Stimulated activated CD8-positive, alpha-beta memory T cell treated with anti-CD3 and anti-CD28 coated beads, Interleukin-2, amount 100 ng/mL, for 1 hour (primary cell): ENCODE measurements at places on chromosomes 5 and 9.

GRCh38 chr9:135804581-135805421, 102.5 kb downstream of the CAMSAP1 start:
- no peak for DNase-seq

- no peak for DNase-seq
Measured at GRCh38 chr5:178839319-178839704, 20.4 kb upstream of the ZNF354B start.

GRCh38 chr5:109987355-109987754, 297.6 kb downstream of the MAN2A1 start:
- DNase-seq = no peak

DNA sequence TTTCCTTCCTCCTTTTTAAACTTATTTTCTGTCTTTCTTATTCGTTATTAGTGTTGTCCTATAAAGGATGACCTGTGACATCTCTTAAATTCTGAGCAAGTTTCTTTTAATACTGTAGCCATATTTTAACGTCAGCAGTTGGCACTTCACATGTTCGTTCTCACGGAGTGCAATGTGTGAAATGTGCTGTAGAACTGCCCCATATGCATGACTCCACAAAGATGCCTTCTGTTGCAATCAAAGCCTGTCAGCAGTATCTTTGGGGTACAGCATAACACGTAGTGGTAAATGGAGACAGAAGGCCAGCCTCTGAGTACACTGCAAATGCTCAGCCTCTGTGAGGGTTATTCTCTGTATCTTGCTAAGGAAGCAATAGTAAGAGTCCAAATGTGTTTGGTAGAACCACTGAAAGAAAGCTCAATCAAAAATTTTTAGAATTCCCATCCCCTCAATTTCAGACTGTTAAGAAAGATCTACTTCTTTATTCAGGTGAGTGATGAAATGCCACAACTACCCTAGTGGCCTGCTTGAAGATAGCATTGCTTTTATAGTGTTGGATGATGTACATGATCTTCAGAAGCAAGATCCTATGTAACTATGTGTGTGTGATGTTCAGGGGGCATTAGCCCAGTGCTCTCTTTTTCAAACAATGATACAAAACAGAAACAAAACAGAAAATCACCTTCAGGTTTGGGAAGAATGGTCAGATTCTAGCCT, 277.7 kb downstream of the TMEM167A start:
- no peak for DNase-seq

GRCh38 chr5:68644971-68645370, 429.4 kb downstream of the PIK3R1 start:
- no peak for DNase-seq

DNA sequence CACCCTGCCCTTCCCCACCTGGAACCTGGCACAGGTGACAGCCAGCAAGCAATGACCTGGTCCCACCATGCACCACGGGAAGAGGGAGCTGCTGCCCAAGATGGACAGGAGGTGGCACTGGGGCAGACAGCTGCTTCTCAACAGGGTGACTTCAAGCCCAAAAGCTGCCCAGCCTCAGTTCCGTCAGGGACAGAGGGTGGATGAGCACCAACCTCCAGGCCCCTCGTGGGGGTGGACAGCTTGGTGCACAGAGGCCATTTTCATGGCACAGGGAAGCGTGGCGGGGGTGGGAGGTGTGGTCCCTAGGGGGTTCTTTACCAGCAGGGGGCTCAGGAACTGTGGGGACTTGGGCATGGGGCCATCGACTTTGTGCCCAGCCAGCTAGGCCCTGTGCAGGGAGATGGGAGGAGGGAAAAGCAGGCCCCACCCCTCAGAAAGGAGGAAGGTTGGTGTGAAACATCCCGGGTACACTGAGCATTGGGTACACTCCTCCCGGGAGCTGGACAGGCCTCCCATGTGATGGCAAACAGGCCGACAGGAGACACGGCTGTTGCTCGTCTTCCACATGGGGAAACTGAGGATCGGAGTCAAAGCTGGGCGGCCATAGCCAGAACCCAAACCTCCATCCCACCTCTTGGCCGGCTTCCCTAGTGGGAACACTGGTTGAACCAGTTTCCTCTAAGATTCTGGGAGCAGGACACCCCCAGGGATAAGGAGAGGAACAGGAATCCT, 1.9 kb downstream of the CEL start:
- DNase-seq = no peak

DNA sequence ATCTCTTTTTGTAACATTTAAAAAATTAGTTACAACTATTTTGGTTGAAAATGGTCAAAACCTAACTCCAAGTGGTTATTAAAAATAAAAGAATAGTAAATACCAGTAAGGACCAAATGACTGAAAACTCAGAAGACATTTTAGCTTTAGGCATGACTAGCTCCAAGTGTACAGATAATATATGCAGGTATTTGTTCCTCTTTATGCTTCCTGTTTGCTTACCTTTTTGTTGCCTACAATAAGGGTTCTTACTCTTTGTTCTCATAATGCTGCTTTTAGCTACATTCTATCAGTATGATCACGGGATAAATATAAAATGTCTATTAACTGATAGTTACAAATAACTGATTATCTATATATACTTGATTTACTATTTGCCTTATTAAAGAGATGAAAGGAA, 259.6 kb downstream of the CDH12 start:
- DNase-seq = no peak

DNA sequence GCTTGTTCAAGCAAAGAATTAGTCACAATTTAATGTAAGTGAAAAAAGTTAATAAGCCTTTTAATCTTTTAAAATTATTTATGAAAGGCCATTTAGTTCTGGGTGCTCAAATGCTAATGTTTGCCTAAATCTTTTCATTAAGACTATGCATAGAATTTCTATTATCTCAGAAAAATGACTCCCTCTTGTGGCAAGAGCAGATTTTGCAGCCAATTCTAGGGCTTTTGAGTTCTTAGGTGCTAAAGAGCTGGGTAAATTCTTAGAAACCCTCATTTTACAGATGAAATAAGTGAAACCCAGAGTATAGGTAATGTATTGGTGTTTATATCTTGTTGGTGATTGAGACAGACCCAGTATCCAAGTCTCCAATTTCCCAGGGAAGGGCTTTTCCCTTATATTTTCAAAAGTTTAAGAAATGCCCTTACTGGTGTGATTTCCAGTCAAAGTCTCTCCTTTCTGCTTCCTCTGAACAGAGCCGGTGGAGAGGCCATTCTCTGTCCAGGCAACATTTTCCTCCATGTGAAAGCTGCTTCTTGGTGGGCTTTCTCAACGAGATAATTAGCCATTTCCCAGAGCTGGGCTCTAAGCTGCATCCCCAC, 24.1 kb upstream of the PCSK5 start:
- DNase-seq = no peak

GRCh38 chr9:90128587-90129190, 513.9 kb downstream of the DIRAS2 start:
- DNase-seq = no peak

GRCh38 chr5:18772475-18772874, 1138.2 kb downstream of the TAF11L14 start:
- no peak for DNase-seq

DNA sequence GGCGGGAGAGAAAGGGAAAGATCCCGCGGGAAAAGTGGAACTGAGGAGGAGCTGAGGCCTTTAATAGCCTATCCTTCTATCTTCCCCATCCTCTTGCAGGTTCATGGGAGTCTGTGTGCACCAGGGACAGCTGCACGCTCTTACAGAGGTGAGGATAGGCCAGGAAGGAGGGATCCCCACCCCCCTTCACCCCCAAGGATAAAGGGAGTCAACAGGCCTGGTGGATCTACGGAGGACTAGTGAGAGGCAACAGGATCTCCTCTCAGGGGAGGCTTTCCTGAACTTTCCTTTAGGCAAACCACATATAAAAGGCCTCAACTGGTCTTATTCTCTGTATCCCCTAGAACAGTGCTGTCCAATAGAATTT, 1.1 kb downstream of the TESK1 start:
- no peak for DNase-seq

DNA sequence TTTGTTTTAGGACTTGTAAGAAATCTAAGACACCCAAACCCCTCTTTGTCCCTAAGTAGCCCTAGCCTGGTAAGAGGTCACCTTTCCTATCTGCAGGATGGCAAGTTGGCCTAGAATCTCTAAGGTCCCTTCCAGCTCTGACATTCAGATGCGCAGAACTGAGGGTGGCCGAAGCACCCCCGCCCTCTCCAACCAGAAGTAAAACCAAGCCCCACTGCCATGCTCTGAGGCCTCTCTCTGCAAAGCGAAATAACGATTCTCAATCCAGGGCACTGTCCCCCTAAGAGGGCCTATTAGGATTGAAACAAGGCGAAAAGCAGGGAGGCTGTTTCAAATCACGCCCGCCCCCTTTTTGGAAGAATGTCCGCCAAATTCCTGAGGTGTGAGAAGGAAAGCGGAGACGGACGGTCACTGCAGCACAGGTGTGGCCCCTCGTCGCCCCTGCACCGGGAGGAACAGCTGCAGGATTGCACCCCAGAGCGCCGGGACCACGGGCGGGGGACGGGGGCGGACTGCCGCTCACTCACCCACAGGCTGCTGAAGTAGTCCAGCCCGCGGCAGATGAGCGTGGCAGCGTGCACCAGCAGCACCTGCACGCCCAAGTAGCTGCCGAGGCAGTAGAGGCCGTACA, 824 bp downstream of the TMEM245 start:
- DNase-seq = no peak

DNA sequence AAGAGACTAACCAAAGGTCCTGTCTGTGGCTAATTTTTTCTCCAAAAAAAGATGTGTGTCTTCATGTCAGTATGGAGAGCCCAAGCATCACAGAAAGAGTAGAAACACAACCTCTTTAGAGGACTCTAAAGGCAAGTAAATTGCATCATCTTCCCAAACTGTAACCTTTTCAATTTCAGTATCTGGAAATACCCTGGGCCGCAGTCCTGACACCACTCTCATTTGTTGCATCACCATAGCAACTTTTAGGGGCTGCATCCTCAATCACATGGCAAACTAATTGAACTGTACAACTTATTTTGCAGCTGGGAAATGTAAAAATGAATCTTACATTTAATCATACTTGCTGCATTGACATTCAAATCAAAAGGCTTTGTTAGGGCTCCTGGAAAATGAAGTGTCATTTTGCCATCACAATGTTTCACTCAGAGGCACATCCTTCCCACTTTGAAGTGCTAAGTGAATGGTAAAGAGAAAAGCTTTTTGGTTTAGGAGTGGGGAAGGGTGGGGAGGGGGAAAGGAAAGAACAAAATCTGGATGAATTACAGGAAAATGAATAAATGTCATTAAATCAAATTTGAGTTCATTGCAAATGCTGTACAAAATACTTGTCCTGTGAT, 60.6 kb upstream of the GRIA1 start:
- DNase-seq = no peak

DNA sequence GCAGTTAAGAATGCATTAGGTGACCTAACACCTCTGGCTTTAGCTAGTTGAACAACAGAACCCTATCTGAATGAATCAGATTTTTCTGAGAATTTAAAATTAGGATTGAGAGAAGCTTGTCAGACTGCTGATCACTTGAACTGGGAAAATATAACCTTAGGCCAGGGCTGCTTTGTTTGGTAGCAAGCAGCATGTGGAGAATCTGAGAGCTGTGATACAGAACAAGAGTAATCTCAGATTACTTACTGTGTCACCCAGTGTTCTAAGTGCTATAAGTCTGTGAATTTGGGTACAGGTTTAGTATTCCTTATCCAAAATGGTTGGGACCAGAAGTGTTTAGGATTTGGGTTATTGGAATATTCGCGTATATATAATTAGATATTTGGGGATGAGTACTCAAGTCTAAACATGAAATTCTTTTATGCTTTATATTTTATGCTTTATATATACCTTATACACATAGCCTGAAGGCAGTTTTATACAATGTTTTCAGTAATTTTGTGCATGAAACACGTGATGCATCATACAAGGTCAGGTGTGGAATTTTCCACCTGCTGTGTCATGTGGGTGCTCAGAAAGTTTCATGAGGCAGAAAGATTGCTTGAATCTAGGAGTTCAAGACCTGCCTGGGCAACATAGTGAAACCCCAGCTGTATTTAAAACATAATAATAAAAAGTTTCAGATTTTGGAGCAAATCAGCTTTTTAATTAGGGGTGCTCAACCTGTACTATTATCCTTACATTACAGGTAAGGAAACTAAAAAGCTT, 8.3 kb upstream of the CHD1 start:
- no peak for DNase-seq

DNA sequence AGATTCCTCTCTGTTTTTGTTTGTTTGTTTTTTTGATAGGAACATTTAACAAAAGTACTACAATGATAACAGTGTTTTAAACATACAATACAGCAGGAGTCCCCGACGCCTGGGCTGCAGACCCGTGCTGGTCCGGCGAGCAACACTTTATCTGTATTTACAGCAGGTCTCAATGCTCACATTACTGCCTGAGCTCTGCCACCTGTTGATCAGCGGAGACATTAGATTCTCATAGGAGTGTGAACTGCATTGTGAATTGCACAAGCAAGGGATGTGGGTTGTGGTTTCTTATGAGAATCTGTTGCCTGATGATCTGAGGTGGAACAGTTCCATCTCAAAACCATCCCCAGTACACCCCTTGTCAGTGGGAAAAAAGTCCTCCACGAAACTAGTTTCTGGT, 1068.5 kb upstream of the CDH10 start:
- no peak for DNase-seq

DNA sequence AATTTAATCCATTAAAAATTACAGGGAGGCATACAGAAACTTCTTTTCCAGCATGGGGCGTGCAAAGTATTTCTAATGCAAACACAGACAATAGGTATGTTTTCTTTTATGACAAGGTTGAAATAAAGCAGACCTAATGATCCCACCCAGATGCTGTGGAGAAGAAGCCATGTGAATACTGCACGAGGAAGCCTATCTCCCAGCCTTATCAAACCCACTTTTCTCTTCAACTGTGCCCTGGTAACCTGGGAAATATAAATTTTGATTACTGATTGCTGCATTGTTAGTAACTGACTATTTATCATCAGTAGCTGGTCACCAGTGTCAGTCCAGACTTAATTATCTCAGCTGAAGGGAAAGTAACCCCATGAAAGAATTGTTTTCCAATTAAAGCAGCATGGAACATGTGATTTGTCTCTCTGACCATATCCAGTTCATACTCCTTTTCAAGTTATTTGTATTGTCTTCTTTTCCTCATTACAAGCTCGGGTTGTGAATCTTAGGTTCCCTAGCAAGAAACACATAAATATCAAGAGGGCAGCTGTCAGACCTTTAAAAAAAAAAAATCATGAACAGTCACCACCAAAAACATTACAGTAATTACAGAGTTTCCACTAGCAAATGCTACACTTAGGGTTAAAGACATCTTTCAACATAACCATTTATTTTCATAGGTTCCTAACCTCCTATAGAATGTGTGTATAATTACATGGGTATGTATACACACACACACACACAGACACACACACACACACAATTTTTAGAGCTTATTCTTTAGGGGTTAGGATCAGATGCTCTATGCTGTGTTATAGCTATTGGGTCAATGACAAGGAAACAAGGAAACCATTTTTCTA, 50.3 kb downstream of the SEMA6A start:
- DNase-seq = no peak

DNA sequence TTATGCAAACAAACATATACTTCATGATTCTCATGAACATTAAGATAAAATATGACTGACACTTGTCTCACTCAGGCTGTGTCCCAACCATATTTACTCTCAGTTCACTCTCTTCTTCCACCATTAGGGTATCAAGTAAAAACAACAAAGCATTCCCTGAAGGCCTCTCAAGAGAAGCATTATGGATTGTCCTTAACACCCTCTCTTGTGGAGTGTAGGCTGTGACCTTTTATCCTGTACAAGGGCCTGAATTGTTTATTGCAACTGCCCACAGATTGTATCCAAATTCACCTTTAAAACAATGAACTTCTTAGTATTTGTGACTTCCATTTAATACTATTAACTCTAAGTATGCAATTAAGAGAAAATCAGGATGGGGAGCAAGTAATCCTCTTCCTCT, 78.1 kb downstream of the RICTOR start:
- DNase-seq = no peak
